Stimulated activated CD4-positive, alpha-beta T cell treated with anti-CD3 and anti-CD28 coated beads, Interleukin-1b, Interleukin-23, amount 100 ng/mL, for 4 hours (primary cell): ENCODE measurements at places on chromosomes 4 and X.

GRCh38 chr4:94653984-94654609 lies 103.7 kb upstream of the BMPR1B start:
- DNase-seq = no peak

- DNase-seq = no peak
Observed at GRCh38 chr4:152613841-152614721, 65.7 kb downstream of the TMEM154 start.

- no peak for DNase-seq
Observed at GRCh38 chr4:169975838-169976796, 50.1 kb downstream of the MFAP3L start.

GRCh38 chr4:116055857-116056827 lies 942.7 kb upstream of the NDST4 start:
- no peak for DNase-seq

DNA sequence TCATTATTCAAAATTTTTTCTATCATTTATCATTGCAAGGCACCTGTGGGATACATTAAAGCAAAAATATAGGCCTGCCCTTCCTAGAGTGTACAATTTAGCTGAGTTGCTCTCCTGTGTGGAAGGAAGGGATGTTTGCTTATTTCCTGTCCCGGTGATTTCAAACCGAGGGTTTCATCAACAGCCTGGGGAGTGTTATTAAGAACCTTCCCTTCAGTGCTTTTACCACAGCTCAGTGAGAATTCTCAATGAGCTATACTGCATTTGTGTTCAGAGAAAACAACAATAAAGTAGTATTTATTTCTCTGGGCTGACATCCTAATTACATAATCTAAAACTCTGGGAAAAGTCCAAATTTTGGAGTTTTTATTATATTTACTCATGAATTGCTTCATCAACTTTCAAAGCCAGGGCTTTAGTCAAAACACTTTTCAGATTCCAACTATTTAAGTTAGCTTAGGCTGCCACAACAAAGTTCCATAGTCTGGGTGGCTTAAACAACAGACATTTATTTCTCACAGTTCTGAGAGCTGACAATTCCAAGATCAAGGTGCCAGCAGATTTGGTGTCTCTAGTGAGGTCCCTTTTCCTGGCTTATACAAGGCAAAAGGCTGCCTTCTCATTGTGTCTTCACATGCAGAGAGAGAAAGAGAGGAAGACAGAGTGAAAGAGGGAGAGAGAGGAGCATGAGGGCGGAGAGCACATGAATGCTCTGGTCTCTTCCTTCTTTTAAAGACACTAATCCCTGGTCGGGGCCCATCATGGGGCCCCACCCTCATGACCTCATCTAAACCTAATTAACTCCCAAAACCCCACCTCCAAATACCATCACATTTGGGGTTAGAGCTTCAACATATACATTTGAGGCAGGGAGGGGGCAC lies 62.6 kb downstream of the MMRN1 start:
- no peak for DNase-seq

DNA sequence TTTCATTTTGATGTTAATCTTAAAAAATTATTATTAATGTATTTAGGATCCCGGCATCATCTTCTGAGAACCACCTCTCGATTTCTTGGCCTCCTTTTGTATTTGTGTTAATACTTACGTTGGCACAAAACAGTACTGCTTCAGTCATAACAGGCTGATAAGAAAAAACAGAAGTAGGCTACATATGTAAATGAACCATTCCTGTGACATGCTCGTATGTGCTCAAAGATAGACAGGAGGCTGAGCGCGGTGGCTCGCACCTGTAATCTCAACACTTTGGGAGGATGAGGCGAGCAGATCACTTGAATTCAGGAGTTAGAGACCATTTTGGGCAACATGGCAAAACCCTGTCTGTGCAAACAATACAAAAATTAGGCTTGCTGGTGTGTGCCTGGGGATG lies 109.4 kb upstream of the H2AZ1 start:
- DNase-seq = no peak

DNA sequence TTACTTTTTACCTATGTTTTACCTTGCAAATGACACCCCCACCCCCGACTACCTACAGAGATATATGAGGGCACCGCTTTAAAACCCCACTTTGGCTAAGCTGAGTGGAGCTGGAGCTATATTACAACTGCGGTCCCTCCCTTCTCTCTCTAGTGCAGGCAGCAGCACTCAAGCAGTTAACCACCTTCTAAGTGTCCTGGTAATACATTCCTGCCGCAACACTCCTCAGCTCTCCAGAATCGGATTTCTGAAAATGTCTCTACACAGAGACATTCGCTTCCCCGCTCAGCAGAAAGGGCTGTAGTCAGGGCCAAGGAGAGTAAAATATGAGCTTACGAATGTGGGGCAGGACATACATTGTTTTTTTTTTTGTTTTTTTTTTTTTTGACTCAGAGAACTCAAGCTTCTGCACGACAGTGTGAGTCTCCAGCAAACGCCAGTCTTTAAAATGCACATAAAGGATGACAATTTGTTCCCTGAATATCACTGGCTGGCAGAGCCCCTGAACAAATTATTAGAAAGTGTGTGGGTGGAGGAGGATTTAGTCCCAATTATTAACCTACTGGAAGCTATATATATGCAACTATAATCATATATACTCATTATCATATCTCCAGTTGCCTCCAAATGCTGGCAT lies 287.0 kb upstream of the TET2 start:
- DNase-seq = no peak

DNA sequence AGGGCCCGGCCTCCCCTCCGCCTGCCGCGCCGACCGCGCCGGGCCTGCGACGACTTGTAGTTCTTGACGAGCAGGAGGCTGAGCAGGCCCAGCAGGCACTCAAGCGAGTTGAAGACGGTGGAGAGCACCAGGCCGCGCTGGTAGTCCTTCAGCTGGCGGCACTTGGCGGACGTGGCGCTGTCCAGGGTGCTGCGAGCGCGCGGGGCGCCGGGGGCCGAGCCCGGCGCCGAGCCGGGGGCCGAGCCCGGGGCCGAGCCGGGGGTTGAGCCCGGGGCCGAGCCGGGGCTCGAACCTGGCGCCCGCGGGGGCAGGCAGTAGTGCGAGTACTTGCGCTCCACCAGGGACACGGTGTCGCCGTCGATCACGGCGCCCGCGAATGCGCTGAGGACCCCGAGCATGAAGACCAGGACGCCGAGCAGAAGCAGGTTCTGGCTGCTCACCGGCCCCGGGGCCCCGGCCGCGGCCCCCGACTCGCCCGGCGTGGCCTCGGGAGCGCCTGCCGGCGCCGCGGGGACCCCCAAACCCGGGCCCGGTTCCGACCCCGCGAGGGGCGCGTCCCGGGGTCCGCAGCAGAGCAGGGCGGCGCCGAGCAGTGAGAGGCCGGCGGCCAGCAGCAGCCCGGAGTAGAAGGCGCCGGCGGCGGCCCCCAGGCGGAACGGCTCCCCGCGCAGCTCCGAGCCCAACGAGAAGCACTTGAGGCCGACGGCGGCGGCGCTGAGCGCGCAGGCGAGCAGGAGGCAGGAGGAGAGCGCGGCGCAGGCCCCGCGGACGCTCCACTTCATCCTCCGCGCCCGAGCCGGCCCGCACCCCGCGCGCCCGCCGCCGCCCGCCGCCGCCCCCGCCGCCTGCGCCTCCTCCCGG lies 584 bp downstream of the TMEM271 start:
- peak; percentile 14 for DNase-seq

- DNase-seq = no peak
Observed at GRCh38 chr4:167903291-167903721, 189.0 kb upstream of the ANXA10 start.

DNA sequence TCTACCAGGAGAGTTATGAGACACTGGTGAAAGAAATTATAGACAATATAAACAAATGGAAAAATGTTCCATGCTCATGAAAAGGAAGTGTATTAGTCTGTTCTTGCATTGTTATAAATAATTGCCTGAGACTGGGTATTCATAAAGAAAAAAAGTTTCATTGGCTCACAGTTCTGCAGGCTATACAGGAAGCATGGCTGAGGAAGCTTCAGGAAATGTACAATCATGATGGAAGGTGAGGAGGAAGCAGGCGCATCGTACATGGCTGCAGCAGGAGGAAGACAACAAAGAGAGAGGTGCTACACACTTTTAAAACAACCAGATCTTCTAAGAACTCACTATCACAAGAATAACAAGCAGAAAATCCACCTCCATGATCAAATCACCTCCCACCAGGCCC lies 184.3 kb downstream of the NPNT start:
- DNase-seq = no peak

DNA sequence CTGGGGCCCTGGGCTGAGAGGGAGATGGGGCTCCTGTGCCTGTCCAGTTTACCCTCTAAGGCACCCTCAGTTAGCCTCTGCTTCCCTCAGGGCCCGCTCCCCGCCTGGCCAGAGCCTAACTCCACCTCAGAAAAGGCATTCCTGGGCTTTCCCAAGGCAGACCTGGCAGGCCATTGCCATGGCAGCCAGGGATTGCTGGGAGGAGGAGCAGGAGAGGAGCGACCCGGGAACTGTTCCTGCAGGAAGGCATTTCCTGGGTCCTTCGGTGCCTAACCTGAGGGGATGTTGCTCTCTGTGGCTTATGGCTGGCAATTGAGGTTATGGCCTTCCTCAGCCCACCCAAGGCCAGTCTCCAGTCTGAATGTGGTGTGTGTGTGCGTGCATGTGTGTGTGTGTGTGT lies 131.3 kb downstream of the PJA1 start:
- no peak for DNase-seq

DNA sequence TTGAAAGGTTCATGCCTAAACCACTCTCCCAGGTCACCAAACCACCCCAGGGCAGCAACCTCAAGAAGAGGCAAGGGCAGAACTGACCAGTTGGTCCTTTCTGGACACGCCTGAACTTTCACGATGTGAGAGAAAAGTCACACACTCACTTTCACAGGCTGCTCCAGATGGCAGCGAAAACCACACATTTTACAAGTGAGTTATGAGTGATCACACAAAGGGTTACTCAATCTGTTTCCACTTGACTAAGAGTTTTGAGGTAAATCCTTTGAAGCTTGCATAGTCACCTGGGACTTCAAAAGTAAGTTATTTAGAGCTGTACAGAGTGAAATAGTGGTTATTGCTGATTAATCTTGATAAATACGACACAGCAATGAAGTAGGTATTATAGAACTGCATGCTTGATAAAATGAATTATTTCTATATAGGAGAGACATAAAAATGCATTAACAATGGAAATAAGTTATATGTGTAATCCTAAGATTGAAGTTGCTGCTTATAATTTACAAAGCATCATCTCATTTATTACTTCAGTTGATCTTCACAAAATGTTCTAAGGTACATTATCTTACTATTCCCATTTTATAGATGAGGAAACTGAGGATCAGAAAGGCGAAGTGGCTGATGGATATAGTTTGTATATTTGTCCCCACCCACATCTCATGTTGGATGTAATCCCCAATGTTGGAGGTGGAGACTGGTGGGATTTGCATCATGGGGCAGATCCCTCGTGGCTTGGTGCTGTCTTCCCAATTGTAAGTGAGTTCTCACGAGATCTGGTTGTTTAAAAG lies 103.0 kb upstream of the KLF3 start:
- DNase-seq = no peak

DNA sequence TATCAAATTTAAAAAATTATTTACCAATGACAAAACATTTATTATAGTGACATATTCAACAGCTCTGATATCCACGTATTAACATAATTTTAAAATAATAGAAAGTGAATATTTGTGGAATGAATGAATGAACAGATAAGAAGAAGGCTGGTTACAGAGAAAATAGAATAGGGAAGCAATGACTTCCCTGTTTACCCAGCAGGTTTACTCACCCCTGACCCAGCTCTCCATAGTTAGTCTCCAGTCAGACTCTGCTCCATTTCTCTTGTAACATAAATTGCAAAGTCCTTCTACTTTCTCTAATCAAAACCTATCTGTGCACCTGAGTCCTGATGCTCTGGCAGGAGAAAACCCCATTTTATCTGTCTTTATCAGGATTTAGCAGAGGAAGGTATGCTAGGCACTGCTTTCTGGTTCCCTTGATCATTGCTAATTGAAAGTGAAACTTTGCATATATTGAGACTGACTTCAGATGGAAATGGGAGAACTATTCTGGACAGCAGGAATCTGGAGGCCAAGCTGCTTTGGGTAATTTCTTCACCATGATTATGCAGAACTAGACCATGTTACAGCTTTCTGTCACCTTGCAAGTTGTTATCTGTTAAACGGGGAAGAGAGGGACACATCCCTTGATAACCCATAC lies 363.0 kb downstream of the FAT4 start:
- no peak for DNase-seq

GRCh38 chr4:139656614-139657486 lies 8.8 kb upstream of the MGST2 start:
- DNase-seq = peak; percentile 6

GRCh38 chrX:153371256-153371655 lies 29.9 kb downstream of the PNMA6E start:
- DNase-seq = no peak

DNA sequence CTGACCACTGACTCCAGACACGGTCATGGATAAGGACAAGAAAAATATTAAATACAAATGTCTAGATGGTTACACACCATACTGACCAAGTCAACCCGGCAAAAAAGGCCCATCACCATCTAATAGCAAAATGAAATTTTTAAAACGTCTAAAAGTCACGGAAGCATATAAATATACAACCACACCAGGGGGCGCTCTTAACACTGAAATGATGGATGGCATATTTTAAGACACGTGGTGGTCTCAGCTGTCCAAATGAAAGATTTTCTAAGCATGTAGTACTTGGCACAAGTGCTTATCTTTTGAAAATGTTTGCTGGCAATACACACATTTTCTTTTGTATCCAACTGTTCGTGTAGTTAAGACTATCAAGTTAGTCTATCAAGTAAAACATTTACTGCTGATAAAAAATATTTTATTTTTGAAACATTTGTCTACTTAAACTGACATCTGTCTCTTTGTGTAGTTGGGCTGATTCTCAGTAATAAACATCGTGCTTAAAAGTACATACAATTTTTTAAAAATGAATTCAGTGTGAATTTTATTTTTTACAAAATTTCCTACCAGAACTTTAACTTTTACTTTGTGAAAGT lies 64.6 kb downstream of the COX7B2 start:
- peak; percentile 8 for DNase-seq

DNA sequence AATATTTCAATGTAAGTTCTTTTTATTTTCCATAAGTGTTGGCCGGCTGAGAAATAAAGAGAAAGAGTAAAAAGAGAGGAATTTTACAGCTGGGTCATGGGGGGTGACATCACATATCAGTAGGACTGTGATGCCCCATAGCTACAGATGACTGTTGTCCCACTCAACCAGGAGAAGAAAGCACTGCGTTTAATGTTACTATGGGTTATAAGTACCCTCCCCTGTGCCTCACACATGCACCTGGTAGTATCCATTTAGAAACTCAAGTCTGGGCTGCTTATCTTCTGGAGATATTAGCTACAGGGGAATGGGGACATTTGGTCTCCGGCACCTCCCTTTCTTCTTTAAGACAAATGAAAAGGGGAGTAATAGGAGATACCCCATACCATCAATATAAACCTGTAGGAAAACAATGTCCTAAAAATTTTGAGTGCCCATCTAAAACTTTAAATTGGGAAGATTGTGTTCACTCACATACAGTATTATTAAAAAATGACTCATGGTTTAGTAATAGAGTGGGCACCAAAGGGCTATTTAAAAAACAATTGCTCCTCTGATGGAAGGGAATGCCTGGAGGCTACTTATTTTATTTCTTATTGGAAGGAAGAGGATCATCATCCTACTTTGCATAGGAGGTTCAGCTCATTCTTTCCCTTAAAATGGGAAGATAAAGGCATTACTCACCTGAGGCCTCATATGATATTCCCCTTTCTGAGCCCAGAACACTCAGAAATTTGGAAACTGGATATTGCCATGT lies 18.2 kb downstream of the UGT2B11 start:
- no peak for DNase-seq
